ENCODE measurements at places on chromosomes 5 and 9.

- no peak for DNase-seq
Measured at GRCh38 chr5:64417390-64417789, 88.4 kb upstream of the RGS7BP start.

DNA sequence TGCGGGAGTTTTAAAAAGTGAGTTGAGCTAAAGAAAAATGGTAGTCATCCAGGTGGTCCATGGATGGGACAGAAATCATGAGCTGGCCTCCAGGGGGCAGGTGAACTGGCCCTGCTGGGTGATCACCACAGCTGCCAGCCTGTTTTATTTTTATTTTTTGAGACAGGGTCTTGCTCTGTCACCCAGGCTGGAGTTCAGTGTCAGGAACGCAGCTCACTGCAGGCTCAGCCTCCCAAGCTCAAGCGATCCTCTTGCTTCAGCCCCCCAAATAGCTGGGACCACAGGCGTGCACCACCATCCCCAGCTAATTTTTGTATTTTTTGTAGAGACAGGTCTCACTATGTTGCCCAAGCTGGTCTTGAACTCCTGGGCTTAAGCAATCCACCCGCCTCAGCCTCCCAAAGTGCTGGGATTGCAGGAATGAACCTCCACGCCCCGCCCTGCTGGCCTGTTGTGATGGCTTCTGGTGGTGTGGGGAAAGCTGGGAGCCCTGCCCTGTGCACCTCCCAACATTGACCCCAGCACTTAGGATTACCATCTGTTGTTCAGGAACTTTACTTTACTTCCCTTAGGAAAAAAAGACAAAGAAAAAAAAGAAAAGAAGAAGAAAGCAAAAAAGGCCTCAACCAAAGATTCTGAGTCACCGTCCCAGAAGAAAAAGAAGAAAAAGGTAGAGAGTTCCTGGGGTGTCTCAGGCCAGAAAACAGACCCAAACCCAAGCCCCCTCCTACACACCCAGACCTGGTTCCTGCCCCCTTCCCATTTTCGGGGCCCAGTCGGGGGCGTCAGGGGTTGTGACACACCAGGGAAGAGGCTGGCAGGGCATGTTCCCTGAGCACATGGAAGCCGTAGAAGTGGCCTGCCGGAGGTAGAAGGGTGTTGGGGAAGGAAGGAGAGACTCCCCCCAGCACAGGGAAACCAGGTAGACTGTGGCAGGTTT, 14.7 kb downstream of the CD74 start:
- DNase-seq, result no peak

DNA sequence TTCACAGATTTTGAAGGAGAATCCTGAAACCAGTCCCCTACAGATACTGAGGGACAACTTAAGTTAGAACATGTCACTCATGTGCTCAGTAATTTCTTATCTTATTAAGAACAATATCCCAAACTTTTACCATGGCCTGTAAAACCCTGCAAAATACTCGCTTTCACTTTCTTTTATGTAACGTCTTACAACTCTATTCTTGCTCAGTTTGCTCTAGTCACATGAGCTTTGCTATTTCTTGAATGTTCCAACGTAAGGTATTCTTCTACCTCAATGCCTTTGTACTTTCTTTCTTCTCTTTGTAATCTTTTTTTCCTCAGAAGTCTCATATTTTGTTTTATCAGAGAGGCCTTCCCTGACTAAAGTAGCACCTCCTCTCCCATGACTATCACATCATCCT, 14.1 kb downstream of the TMEM38B start:
- no peak for DNase-seq

DNA sequence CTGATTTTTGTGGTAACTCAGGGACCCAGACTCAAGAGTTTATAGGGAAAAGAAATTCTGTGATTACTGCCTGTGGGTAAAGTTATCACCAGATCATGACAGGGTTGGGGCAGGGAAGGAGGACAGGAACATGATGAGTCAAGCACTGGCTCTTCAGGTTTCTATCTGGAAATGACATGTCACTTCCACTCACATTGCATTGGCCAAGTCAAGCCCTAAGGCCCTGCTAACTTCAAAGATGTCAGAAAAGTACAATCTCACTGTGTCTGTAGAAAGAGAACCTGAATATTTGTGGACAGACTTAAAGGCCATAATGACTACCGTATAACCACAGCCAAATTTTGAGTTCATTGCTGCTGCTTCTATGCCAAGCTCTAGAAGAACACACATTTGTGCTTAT, 187.7 kb downstream of the TLE4 start:
- no peak for DNase-seq

DNA sequence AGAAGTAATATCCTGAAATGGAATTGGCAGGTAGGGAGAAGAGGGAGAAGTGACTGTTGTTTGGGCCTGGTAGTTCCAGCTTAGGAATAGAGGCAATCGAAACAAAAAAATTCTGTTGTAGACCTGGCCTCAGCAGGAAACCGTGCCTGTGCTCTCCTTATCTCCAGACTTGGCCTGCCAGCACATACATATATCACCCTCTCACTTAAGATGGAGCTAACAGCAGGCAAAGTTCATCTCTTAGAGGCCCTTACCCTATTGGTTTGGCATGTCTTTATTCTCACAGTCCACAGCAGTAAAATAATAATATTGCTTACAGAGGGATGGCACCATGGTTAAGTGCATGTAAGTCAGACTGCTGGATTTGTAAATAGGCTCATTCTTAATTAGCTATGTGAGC, 19.6 kb upstream of the TNC start:
- DNase-seq, result no peak

DNA sequence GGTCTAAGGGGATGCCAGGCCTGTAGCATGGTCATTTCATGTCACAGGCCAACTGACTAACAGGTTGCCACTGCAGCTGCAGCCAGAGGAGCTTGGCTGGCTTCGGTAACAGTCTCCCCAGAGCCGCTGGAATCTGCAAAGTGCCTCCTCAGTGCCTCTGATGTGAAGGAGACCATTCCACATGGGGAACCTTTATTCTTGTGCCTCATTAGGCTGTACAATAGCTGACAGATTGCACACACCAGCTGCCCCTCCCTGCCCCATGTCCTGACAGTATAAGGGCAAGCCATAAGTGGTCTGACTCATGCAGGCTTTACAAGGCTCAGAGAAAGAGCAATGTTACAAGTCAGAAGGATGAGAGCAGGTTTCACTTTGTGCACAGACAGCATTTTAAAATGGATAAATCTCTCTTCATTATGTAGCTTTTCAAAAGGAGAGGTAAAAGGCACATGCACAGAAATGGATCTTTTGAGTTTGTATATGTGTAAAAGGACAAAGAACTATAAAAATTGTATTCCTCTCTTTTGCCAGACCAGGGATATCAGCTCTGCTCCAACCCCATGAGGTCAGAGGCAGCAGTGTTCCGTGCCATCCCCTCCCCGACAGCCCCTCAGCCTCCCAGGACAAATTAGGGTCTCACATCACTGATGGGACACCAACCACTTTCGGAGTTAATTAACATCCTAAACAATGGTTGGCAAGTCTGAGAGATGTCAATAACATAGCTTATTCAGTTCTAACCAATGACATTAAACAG, 467.8 kb downstream of the TMEM232 start:
- no peak for DNase-seq

- DNase-seq, result no peak
Measured at GRCh38 chr5:148902478-148902877, 76.1 kb downstream of the ADRB2 start.

DNA sequence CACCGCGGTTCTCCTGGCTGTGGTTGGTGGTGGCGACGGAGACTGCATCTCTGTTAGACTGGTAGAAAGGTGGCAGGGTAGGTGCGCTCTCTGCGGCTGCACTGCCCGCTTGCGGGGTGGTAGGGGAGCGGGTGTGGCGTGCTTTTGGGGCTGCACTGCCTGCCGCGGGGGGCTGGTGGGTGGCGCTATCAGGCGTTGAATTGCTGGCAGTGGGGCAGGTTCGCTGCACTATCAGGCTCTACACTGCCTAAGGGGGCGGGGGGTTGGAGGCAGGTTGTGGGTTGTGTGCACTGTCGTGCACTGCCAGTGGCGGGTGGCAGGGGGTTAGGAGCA, 21.0 kb upstream of the TRIM52 start:
- DNase-seq, result no peak

- no peak for DNase-seq
Measured at GRCh38 chr9:114409103-114409780, 21.5 kb upstream of the AKNA start.

- no peak for DNase-seq
Measured at GRCh38 chr5:82066791-82067190, 95.0 kb downstream of the ATG10 start.

GRCh38 chr9:109977521-109977920, 197.5 kb downstream of the PALM2AKAP2 start:
- no peak for DNase-seq

DNA sequence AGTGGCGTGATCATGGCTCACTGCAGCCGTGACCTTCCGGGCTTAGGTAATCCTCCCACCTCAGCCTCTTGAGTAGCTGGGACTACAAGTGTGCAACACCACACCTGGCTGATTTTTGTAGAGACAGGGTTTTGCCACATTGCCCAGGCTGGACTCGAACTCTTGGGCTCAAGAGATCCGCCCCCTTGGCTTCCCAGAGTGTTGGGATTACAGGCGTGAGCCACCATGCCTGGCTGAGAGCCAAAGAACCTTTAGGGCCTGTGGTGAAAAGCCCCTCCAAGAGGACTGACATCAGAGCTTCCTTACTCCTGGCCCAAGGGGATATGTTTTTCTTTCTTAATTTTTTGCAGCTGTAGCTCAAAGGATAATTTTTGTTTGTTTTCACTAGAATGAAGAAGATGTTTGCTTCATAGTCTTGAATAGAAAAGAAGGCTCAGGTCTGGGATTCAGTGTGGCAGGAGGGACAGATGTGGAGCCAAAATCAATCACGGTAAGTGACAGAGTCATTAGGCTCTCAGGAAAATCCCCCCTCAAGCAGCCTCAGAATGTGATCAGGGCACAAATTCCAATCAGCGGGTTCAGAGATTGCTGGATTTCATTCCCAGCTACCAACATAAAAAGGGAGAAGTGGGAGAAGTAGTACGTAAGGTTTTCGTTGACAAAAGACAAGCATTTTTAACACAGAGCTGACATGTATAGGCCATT, 77.1 kb downstream of the GOLPH3 start:
- no peak for DNase-seq

GRCh38 chr9:115192280-115192679, 74.3 kb upstream of the TNC start:
- DNase-seq, result no peak

DNA sequence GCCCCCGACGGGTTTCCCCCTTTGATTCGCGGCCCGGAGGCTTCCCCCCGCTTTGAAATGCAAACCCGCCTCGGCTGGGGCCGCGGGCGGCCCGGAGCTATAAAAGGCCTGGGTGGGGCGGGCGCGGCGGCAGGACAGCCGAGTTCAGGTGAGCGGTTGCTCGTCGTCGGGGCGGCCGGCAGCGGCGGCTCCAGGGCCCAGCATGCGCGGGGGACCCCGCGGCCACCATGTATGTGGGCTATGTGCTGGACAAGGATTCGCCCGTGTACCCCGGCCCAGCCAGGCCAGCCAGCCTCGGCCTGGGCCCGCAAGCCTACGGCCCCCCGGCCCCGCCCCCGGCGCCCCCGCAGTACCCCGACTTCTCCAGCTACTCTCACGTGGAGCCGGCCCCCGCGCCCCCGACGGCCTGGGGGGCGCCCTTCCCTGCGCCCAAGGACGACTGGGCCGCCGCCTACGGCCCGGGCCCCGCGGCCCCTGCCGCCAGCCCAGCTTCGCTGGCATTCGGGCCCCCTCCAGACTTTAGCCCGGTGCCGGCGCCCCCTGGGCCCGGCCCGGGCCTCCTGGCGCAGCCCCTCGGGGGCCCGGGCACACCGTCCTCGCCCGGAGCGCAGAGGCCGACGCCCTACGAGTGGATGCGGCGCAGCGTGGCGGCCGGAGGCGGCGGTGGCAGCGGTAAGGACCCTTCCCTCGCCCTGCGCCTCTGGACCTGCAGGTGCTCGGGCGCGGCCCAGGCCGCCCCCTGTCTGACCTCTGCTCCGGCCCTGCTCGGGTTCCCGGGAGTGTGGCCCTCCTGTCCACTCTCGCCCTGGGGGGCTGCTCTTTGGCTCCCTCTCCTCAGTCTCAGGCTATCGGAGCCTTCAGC, at the start of gene CDX1:
CDX1 (plus strand) TSS at position 129 of the 862 bp plus-strand sequence; CDS start at position 228, 99 bp downstream.
- no peak for DNase-seq

GRCh38 chr5:156879665-156880285, 29.7 kb downstream of the PPP1R2B start:
- peak; percentile 44 for DNase-seq

GRCh38 chr5:56543441-56544388, 271.6 kb upstream of the MAP3K1 start:
- no peak for DNase-seq

- DNase-seq, result no peak
Measured at GRCh38 chr5:14854799-14855198, 16.8 kb downstream of the ANKH start.

GRCh38 chr9:109164042-109164441, 3.0 kb downstream of the FRRS1L start:
- no peak for DNase-seq

DNA sequence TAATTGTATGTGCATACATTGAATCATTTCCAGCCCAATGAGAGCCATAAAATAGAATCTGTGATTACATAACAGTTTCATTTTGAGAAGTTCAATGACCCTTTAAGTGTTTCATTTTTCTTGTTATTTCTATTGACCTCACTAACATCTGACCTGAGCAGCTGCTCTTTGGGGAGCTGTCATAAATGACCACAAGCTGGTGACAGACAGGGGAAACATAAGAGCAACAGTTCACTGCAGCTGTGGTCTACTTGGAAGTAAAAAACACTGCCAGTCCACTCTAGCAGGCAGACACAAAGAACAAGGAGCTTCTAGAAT, 265.4 kb downstream of the DTWD2 start:
- no peak for DNase-seq

DNA sequence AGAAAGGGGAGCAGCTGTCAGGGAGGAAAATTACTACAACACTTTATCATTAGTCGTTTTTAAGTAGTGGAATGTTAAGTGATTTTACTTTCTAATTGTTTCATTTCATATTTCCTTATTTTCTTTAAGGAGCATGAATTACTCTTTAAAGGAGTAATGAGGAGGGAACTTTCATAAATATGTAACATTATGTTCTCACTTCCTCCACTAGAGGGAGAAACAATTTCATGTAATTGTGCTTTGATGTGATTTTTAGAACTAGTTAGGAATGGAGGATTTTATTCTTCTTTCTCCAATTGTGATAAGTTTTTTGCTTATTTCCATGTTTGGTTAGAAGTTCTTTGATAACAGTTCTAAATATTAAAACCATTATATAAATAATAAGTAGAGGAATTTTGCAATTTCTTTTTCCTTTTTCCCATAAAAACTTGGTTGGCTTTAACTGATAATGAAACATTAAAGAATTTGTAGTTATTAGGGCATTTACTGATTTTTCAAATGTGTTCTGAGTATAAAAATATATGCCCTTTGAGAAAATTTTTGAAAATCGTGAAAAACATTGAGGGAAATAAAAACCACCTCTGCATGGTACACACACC, 25.6 kb downstream of the CEP78 start:
- no peak for DNase-seq

DNA sequence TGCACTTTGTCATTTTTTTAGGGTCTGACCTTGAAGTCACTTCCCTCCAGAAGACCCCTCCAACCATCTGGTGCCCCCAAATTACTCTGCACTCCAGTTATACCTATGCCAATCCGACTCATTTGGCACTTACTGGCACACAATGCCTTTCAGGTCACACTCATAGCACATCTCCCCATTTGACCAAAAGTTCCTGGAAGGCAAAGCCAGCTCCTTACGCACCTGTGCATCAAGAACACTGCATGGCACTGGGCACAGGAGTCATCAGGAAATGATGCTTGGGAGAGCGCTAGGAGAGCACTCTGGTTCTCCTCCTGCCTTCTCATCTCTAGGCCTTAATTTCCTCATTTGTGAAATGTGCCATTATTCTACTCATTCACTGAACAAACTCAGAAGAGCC, 2.9 kb downstream of the TNIP1 start:
- no peak for DNase-seq
